ENCODE measurements at places on chromosomes 11 and 22. TPM values are rescaled to one million over a fixed set of nuclear protein-coding genes. Genes with fewer than 3 reads are reported as not detected.
A peak's percentile ranks its signal among the peaks of the same experiment; 100 is the strongest.

- no peaks in the 10 kb centered on the region for H3K4me1 ChIP-seq
- H3K27ac ChIP-seq: no peak overlapping the region
- no peaks in the 10 kb centered on the region for H3K27me3 ChIP-seq
- no peaks in the 10 kb centered on the region for H3K36me3 ChIP-seq
- no peak for DNase-seq
- H3K4me3 ChIP-seq: no peak overlapping the region
Measured at GRCh38 chr11:17840101-17840548, 105.5 kb downstream of the KCNC1 start.

Gene RPUSD4
- 47.5 TPM for total RNA-seq

- H3K27ac ChIP-seq: peak overlapping the region; percentile 49
- H3K27me3 ChIP-seq: no peaks in the 10 kb centered on the region
- no peak for DNase-seq
- H3K36me3 ChIP-seq: no peaks in the 10 kb centered on the region
- no peak overlapping the region for H3K4me3 ChIP-seq
Measured at GRCh38 chr11:102320188-102320587, 2.9 kb downstream of the BIRC3 start.

DNA sequence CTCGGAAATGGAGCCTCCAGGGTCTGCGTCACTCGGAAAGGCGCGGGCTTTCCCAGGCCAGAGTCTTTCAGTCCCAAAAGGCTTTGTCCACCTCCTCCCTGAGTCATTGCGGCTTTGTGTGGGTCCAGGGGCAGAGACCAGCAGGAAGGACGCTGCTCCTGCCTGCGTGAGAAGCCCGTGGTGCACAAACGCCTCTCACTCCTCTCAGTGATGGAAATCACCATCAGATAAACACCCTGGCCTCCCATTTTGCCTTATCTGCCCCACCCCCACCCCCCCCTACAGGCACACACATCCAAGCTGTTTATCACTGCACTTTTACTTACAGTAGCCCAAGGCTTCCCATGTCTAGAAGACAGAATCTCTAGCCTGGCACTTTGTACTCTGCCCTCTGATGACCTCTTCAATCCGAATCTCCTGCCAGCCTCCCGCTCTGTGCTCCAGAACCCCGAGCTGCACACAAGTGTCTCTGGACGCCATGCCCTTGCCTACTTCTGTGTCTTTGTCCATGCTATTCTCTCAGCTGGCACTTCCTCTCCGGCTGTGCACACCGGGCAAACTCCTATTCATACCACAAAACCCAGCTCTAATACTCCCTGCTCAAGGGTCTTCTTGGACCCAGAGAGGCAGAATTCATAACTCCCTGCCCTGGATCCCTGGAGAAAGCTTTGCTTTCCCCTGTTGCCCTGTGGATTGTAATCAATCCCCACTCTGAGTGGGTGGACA lies 954.6 kb downstream of the TBC1D22A start:
- H3K27ac ChIP-seq: no peak overlapping the region
- no peaks in the 10 kb centered on the region for H3K4me1 ChIP-seq
- no peak overlapping the region for H3K4me3 ChIP-seq

DNA sequence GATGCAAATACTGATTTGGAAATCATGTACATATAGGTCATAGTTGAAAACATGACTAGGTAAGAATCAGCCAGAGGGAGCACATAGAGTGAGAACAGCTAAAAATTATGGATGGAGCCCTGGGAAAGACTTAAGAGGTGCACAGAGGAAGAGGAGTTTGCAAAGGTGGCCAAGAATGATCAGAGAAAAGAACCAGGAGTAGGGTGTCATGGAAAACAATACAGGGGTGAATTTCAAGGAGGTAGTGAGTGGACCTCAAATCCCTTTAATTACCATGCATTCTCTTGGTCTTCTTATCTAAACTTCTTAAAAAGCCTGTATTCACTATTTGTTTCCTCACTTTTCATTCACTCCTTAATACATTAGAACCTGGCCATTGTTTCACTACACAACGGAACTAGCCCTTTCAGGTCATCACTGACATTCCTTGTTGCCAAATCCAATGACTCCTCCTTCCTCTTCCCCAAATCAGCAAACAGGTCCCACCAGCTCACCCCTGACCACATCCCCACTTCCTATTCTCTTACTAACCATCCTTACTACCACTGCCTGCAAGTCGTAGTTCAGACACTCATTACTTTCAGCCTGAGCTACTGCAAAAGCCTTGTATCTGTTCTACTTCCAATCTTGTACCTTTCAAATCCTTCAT lies 22.6 kb downstream of the BUD13 start:
- no peaks in the 10 kb centered on the region for H3K27me3 ChIP-seq
- no peak overlapping the region for H3K27ac ChIP-seq
- peaks cover 100% of the 10 kb centered on the region for H3K36me3 ChIP-seq

- no peak overlapping the region for H3K4me3 ChIP-seq
- no peak overlapping the region for H3K27ac ChIP-seq
- H3K36me3 ChIP-seq: no peaks in the 10 kb centered on the region
- DNase-seq: no peak
Measured at GRCh38 chr22:22682807-22683667, 38.6 kb downstream of the GGTLC2 start.

Gene MOGAT2
- total RNA-seq: 0.15 TPM

Gene ARFGAP2
- total RNA-seq: 64.4 TPM

Gene DDX6
- 89.0 TPM for total RNA-seq

Gene BLID
- not detected for total RNA-seq

- no peaks in the 10 kb centered on the region for H3K27me3 ChIP-seq
- H3K4me1 ChIP-seq: peaks cover 10% of the 10 kb centered on the region
- peak overlapping the region; percentile 12 for H3K27ac ChIP-seq
Measured at GRCh38 chr11:36012979-36013378, 69.1 kb downstream of the LDLRAD3 start.

Gene SCGB1C1
- not detected for total RNA-seq

- peaks cover 10% of the 10 kb centered on the region for H3K4me1 ChIP-seq
- no peak for DNase-seq
- no peak overlapping the region for H3K4me3 ChIP-seq
Measured at GRCh38 chr22:26174280-26174679, 5.0 kb downstream of the SEZ6L start.

- no peaks in the 10 kb centered on the region for H3K36me3 ChIP-seq
- no peak for DNase-seq
- no peak overlapping the region for H3K27ac ChIP-seq
- no peak overlapping the region for H3K4me3 ChIP-seq
- H3K4me1 ChIP-seq: peaks cover 14% of the 10 kb centered on the region
- no peaks in the 10 kb centered on the region for H3K27me3 ChIP-seq
Measured at GRCh38 chr11:9619004-9619403, 44.9 kb upstream of the SWAP70 start.

Gene CBLIF
- not detected for total RNA-seq

Gene CDKN1C
- 16.9 TPM for total RNA-seq

Gene MMP12
- not detected for total RNA-seq

DNA sequence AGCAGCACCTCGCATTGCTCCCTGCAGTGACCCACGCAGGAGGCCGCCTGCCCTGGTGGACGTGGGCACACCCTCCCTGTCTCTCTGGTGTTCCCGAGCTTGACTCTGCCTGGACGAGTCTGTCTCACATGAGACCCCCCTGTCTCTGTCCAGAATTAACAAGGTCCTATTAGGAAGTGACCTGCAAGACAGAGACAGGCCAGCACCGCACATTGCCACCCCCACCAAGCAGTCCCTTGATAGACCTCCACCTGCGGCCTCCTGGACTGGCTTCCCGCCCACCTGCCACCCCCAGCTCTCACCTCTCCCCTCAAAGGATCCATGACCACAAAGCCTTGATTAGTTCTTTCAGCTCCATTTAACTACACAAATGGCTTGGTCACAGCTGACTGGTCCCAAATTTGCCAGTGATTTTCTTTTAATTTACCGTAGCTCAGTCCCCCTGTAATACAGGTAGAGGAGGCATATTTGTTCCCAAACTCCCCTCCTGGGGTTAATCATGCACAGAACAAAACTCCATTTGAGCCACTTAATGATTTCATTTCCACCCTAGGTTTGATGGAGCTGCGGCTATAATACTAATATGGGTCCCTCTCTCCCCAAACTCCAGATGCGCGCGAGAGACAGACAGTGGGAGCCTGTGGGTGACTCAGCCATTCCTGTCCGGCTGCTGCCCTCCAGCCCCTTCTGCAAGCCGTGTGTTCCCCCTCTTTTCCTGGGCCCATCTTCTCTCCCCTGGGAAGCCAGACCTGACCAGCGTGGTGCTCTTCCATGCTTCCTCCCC lies 11.2 kb downstream of the SPATA19 start:
- DNase-seq: no peak
- no peak overlapping the region for H3K4me3 ChIP-seq
- peaks cover 40% of the 10 kb centered on the region for H3K27me3 ChIP-seq
- H3K4me1 ChIP-seq: no peaks in the 10 kb centered on the region

GRCh38 chr11:77051511-77051910 lies 15.3 kb upstream of the CAPN5 start:
- H3K27ac ChIP-seq: no peak overlapping the region
- DNase-seq: no peak
- H3K4me3 ChIP-seq: no peak overlapping the region
- no peaks in the 10 kb centered on the region for H3K36me3 ChIP-seq
- no peaks in the 10 kb centered on the region for H3K27me3 ChIP-seq

DNA sequence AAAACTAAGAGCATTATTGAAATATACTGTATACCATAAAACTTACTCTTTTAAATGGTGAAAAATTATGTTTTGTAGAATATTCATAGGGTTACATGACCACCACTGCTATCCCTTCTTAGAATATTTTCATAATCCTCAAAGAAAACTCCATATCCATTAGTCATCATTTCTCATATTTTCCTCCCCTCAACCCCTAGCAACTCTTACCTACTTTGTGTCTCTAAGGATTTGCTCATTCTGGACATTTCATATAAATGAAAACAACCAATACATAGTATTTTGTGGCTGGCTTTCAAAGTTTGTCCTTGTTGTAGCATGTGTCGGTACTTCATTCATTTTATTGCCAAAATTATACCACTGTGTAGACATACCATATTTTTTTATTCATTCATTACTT lies 863.8 kb downstream of the KCNA4 start:
- DNase-seq: no peak
- no peaks in the 10 kb centered on the region for H3K4me1 ChIP-seq

GRCh38 chr11:70951139-70951804 lies 301.1 kb downstream of the SHANK2 start:
- H3K4me1 ChIP-seq: no peaks in the 10 kb centered on the region
- H3K27ac ChIP-seq: no peak overlapping the region
- peaks cover 5% of the 10 kb centered on the region for H3K27me3 ChIP-seq
- H3K4me3 ChIP-seq: no peak overlapping the region

DNA sequence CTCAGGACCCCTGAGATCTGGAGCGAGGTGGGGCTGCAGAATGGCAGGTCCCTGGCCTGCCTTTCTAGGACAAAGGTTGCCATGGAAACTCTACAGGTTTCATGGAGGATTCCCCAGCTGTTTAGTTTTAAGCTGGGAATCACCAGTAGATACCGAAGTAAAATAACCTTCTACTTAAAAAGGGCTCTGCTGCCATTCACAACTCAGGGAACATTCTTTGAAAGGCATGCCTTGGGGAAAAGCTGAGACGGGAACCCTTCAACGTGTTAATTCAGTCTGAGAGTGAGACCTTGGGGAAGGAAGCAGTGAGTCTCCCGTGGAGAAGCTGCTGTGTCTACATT lies 493.3 kb downstream of the BRD1 start:
- no peaks in the 10 kb centered on the region for H3K4me1 ChIP-seq
- DNase-seq: no peak
- H3K27ac ChIP-seq: no peak overlapping the region
- no peak overlapping the region for H3K4me3 ChIP-seq
- H3K36me3 ChIP-seq: no peaks in the 10 kb centered on the region
- H3K27me3 ChIP-seq: no peaks in the 10 kb centered on the region

Gene MMP11
- 12.9 TPM for total RNA-seq

DNA sequence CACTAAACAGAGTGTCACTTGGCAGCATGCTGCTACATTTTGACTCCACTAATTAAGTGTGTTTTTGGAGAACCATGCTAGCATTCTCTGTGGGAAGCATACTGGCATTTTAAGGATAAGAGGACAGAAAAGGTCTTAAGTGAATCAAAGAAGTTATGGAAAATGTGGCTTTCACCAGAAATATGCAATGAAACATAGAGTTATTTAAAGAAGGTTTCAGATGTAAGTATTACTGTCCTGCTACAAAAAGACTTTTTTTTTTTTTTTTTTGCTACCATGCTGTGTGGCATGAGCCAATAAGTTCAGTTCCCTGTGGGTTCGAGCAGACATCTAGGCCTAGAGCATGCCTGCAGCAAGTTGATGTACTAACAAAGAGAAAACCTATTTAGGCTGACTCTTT lies 187.6 kb downstream of the MSANTD4 start:
- no peak overlapping the region for H3K27ac ChIP-seq
- H3K27me3 ChIP-seq: no peaks in the 10 kb centered on the region
- no peak overlapping the region for H3K4me3 ChIP-seq
- DNase-seq: no peak
- H3K4me1 ChIP-seq: no peaks in the 10 kb centered on the region

GRCh38 chr22:33844273-33844672 lies 76.0 kb downstream of the LARGE1 start:
- no peak overlapping the region for H3K27ac ChIP-seq
- no peaks in the 10 kb centered on the region for H3K36me3 ChIP-seq
- H3K4me3 ChIP-seq: no peak overlapping the region
- no peak for DNase-seq
- H3K4me1 ChIP-seq: peaks cover 48% of the 10 kb centered on the region

Gene DEUP1
- not detected for total RNA-seq

Gene CCDC89
- total RNA-seq: 0.47 TPM

Gene CLDN5
- total RNA-seq: 21.1 TPM

DNA sequence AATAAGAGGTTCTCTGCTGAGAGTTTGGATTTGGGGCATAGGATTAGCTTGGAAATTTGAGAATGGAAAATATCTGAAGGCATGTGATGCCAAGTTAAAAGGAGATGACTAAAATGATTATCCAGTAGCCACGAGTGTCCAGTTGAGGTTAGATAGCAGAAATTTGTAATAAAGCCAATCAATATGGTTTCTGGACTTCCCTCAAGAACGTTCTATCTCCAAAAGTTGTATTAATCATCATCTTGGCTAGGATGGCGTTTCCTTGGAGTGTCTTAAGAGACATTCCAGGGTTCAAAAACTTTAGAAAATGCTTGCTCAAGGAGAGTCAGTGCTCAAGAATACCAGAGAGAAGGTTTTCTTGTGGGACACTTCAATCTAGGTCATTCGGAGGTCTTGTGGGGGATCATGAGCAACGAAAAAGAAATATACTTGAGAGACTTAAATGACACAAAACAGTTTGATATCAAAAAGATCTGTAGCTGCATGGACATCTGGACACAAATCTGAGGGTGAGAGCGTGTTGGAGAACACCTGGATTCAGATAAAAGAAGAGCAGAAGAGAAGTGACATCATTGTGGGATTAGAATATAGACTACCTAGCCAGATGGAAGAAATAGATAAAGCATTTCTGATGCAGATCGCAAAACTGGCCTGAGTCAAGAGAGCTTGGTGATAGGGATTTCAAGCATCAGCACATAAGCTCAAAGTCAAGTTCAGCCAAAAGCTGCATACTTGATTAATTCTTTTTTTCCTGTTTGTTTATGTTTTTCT lies 97.7 kb downstream of the ARFGAP2 start:
- DNase-seq: no peak

DNA sequence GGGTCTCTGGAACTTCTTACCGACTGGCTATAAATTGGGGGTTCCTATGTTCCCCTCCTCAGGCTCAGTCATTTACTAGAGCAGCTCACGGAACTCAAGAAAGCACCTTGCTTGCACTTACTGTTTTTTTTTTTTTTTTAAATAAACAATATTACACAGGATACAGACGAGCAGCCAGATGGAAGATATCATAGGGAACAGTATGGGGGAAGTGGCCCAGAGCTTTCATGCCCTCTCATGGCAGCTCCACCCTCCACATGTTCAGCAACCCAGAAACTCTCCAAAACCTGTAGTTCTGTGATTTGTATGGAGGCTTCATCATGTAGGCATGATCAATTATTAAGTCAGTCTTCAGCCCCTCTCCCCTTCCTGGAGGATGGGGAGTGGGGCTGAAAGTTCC lies 7.5 kb downstream of the UVRAG start:
- no peaks in the 10 kb centered on the region for H3K27me3 ChIP-seq
- H3K4me3 ChIP-seq: no peak overlapping the region
- H3K36me3 ChIP-seq: no peaks in the 10 kb centered on the region
- no peak for DNase-seq
- no peak overlapping the region for H3K27ac ChIP-seq
